ENCODE measurements at places on chromosomes 1 and 21.

DNA sequence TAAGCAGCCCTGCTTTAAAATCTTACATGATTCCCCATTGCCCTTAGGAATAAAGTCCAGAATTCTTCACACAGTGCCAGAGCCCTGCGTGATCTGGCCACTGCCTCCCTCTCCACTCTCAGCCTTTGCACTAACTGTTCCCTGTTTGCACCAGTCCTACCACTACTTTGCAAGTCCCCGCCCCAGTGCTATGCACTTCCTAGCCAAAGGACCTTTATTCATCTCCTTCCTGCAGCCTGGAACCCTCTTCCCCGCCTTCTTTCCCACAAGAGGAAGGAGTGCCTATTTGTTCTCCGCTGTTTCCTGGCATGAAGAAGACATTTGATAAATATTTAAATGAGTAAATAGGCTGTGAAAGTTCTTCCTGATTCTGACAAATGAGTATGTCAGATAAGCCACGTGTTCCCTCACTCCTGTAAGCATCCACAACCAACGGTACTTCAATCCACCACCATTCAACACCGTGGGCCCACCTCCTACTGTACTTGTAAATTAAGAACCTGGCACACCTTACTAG is 23.9 kb downstream of the CAPN8 start:
- no peak for DNase-seq

DNA sequence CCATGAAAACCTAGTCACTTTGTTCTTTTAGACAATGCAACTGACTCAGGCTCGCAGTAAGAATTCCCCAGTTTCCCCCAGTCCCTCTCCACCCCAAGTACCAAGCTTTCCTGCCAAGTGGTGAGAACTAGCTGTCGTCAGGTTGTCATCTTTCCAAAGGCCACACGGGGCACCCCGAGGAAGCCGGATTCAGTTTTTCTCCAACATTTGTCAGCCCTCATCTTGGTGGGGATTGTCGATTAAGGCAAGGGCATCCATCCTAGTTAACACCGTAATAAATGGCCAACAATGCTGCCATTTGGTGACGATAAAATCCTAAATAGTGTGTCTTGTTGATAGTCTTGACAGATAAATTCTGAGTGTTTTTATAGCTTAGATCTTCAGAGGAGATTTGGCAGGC is 55.9 kb upstream of the PROX1 start:
- DNase-seq: no peak

GRCh38 chr1:50985094-50985493 is 15.0 kb downstream of the CDKN2C start:
- DNase-seq: no peak

DNA sequence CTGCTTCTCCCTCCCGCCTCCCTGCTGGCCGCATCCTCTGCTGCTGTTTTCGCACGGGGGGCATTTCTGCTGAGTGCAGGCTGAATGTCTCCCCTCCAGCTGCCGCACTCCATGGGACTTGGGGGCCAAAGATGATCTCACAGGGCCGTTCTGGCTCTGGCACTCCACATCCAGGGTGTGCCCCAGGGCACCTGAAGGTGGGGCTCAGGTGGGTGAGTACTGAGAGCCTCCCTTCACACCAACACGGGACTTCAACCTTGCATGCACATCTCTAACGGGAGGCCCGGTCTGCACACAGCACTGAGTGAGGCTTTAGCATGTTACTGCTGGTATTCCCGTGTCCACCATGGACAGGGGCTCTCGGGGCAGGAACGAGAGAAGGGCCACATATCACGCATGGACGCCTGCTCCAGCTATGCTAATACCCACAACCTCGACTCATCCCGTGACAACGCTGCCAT is 88.9 kb downstream of the DMRTB1 start:
- DNase-seq: no peak

DNA sequence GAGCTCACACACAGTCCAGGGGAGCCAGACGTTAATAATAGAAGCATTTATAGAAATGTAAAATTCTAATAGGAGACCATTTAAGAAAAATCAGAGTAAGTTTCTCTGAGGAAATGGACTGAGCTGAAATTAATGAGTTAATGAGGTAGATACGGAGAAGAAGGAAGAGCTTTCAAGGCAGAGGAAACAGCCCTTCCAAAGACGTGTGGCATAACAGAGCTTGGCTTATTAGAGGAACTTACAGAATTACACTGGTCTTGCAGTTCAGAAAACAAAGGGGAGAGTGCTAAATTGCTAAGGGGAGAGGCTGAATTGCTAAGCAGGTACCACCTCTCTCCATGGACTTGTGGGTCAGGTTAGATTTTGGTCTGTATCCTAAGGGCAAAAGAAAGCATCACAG is 8.2 kb upstream of the PIGK start:
- DNase-seq: no peak

DNA sequence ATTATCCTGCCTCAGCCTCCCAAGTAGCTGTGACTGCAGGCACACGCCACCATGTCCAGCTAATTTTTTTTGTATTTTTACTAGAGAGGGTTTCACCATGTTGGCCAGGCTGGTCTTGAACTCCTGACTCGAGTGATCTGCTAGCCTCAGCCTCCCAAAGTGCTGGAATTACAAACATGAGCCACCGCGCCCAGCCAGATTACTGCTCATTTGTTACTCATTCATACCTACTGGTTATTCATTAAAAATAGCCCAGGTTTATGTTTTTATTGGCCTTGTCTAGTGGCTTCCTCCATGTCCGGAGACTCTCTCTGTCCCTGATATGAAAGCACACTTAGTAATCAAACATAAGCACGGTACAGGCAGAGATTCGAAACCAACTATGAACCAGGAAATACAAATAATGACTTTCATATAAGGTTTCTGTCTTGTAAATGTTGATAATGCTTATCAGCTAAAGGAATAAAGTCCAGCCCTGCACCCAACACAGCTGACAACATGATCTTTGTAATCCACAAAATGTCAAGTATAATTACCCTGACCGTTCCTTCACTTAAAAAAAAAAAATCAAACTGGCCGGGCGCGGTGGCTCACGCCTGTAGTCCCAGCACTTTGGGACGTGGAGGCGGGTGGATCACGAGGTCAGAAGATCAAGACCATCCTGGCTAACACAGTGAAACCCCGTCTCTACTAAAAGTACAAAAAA is 50.4 kb upstream of the CXADR start:
- no peak for DNase-seq

- no peak for DNase-seq
Measured at GRCh38 chr21:43930074-43930847, 65.2 kb downstream of the AGPAT3 start.

- DNase-seq: no peak
Measured at GRCh38 chr1:8297245-8297644, 20.7 kb upstream of the SLC45A1 start.

DNA sequence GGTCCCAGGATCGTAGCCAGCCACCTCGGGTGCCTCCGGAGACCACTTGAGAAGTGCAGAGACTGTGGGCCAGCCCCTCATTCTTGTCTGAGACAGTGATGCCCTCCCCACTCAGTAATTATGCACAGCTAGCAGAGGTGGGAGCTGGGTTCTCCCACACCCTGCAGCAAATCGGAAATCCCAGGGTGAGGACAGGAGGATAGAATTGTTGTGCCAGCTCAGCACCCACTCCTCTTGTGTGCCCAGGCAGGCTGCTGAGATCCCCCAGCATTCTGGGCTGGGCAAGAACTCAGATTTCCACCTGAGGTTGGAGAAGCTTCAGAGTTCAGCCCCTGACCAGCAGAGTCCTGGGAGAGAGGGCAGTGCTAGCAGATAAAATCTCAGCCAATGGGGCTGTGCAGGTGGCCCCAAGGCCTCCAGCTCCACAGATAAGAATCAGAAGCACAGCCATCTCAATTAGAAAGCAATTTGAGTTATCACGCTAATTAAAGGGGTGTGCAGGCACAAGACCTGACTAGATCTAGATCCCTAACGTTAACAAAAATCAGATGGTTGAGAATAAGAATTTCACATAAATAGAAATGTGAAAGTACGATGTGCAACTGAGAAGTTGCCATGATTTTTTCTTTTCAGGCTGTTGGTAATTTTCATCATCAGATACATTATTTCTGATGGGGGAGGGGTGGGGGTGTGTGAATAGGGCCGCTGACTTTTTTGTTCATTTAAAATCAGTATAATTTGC is 45.5 kb upstream of the IRF2BP2 start:
- no peak for DNase-seq

GRCh38 chr21:45228171-45228641 is 59.5 kb downstream of the POFUT2 start:
- peak; percentile 67 for DNase-seq

GRCh38 chr1:201662646-201663045 is 123.7 kb downstream of the NAV1 start:
- no peak for DNase-seq

- no peak for DNase-seq
Measured at GRCh38 chr1:173341971-173342370, 134.8 kb upstream of the TNFSF4 start.

DNA sequence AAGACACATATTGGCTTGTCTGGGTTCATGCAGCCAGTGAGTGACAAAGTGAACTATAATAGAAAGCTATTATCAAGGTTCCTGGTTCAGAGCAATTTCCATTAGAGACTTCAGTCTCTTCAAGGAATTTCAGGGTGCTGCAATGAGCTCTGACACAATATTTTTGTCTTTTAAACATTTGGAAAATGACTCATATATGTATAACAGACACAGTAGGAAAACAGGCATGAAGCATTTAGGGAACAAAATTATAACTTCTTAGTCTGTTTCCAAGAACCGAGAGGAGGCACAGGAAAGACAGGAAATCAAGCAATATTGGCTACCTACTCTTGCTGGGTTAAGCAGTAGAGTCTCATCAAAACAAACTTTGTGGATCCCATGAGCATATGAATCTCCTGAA is 170.4 kb downstream of the PTPRC start:
- DNase-seq: no peak

DNA sequence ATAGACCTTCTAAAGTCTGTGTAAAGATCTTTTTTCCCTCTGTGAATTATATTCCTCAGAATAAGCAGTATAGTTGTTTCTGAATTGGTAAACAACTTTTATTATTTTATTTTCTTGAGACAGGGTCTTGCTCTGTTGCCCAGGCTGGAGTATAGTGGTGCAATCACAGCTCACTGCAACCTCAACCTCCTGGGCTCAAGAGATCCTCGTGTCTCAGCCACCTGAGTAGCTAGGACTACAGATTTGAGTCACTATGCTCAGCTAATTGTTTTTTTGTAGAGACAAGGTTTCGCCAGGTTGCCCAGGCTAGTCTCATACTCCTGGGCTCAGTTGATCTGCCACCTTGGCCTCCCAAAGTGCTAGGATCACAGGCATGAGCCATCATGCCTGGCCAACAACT is 26.6 kb upstream of the HMGN1 start:
- DNase-seq: no peak

- DNase-seq: no peak
Measured at GRCh38 chr1:192534666-192535065, 40.9 kb upstream of the RGS1 start.

DNA sequence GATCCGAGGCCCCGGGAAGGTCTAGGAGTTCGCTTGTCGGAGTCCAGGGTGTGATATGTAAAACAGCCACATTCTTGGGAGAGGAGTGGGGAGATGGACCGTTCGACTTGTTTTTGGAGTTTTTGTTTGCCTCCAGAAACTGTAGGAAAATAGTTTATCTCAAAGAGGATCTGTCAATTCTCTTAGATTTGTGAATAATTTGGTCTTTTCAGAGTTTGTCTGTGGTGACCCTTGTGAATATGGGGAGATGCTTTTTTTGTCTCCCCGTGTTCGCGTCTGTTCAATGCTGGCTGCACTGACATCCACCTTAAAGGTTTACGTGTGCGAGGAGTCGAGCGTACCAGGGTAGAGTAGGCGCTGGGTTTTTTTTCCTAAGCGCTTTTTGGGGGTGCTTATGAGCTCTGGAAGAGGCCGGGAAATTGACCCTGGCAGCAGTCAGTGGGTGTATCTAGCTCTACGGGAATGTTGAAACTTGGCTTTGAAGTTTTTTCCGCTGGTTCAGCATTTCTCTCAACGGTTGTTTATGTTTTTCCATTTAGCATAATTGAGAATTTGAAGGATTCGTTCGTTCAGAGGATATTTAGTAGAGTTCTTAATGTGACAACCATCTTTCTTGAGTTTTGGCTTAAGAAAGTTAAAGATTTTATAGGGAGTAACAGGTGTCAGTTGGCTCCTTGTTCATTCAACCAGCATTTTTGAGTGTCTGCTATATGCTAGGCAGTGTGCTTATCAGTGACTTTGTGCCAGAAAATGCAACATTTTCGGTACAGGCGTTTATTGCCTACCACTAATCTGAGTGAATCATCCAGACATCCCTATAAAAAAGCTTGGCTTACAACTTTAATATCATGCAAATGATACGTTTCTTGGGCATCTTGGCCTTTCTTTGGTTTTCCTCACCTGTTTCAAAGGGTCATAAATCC is 1.2 kb downstream of the SZRD1 start:
- DNase-seq: no peak

GRCh38 chr1:170663404-170664092 is 383 bp upstream of the PRRX1 start:
- DNase-seq: no peak
